SIG-M5 (cell line): ENCODE measurements at places on chromosomes 3 and 15.

DNA sequence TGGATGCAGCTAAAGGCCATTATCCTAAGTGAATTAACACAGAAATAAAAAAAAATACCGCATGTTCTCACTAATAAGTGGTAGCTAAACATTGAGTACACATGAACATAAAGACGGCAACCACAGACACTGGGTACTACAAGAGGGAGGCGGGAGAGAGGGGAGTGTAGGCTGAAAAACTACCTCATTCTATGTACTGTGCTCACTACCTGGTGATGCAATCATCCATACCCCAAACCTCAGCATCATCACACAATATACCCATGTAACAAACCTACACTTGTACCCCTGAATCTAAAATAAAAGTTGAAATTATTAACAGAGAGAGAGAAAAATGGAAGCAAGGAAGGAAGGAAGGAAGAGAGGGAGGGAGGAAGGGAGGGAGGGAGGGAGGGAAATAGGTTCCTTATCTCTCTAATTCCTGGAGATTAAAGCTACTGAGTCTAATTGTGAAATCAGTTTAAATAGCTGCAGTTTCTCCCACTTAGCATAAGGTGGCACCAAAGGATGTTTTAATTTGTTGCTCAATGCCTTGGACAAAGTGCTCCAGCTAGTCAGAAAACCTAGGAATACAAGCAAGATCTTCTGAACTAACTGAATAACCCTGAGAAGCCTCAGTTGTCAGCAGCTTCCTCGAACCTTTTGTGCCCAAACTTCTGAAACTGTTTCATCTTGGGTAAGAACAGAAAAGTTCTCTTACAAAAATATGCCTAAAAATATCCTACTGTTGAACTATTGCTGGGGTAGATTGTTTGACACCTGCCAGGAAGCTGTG, 79.4 kb upstream of the ATP11B start:
- DNase-seq = no peak

DNA sequence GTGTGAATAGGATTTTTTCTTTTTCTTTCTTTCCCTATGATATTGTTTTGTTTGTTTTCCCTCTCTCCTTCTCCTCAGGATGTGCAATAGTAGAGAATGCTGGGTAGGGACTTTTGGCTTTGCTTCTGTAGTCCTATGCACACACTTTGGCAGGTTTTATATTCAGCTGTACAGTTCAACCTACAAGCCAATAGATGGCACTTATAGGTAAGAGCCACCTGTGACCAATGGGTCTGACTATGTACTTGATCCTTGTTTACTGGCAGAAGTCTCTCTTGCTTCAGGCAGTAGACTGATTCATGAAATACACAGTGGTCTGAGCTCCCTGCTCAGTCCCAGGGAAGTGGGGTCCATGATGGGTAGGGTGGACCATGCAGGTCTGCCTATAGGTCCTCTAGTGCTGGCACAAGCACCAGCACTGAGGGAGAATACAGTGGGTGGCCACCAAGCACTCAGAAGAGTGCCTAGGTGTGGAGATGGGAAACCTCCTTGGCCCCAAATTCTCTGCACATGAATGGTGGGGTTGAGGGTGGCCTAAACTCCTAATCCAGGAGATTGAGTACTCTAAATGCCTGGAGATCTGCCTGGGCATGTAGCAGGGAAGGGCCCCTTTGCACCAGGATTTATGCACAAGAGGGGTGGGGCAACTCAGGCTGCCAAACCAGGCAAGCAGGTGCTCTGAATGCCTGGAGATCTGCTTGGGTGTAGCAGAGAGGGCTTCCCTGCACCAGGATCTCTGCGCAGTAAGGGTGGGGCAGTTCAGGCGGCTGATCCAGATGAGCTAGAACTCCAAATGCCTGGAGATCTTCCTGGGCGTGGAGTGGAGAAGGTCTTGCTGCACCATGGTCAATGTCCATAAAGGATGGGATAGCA, 176.1 kb downstream of the DOCK3 start:
- no peak for DNase-seq

DNA sequence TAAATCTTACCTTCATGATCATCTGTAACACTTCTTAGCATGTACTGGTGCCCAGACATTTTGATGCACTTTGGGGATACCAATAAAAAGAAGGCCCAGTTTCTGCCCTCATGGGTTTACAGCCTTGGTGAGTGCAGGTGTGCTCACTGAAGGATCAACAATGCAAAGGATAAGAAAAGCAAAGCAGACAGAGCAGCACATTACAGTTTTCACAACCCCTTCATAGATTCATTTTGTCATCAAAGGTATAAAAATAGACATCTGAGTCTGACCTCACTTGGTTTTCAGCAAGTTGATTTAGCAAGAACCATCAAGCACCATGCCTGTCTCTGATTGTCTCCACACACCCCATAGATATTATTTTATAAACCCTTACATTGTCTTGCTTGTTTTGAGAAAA, 77.6 kb downstream of the BFSP2 start:
- no peak for DNase-seq

DNA sequence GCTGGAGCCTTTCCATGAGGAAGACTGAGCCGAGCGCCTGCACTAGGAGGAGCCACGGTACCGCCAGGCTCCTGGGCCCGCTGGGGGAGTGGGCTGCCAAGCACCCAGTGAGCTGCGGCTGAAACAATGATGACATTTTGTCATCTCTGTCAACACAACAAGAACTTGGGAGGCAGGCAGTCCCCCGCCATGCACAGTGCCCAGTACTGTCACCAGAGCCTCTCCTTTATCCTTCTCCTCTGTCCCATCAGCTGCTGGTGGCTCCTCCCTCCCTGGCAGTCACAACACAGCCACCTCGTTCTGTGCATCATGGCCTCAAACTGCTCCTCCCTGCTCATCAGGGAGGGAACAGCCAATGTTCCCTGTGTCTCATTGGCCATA, 34.0 kb upstream of the PCSK6 start:
- no peak for DNase-seq

GRCh38 chr3:189369636-189370035, 197.9 kb downstream of the TPRG1 start:
- DNase-seq = peak; percentile 77

DNA sequence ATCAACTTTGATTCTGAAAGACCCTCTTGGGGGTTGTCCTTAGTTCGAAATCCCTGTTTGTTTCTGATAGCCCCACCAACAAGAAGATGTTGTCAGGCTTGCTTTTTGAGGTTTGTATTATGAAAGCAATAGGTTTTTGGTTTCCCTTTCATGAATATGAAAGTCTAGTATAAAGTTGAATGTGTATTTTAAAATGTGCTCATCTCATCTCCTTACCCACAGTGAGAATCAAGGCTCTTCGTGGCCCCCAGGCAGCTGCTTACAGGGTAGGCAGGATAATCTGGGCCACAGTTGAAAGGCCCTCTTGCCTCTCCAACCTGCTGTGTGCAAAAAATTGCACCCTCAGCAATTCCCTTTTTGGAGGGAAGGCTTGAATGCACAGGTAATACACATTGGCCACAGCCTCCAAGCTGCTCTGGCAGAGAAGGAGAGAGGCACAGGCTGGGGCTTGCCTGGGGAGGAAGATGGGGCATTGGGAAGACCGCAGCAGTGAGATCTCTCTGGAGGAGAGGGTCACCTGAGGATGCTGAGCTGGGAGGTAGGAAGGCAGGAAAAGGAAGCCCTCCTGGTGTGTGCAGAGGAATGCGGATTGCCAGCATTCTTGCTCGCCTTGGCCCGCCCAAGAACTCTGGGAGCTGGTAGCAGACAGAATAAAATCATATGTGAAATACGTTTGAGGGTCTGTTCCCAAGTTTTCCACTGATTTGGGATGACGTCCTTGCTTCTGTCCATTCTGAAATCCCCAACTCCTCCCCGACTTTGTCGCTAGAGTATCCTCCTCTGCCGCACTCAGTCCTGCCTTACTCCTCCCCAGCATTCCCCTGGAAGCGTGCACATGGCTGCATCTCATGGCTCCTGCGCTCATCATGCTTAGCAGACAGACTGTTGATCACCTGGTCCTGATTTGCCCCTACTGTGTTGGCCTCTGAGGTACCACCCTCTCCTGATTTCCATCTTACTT, 196.4 kb downstream of the RPLP1 start:
- no peak for DNase-seq

DNA sequence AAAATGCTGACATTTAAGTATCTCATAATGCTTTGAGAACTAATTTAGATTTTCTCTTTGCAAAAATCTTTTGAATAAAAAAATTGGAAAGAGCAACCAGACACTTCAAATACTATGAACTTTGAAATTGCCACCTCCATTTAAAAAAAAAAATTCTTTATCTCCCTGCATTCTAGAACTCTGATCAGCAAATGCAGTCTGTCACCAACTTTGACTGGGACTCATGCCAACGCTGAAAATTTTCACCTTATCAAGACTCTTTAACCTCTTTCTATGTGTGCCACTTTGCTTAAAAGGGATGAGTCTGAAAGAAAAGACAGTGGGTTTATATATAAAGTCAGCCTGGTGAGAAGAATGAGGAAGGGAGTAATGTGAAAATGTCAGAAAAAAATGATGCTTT, 191.2 kb upstream of the ARPP21 start:
- no peak for DNase-seq

DNA sequence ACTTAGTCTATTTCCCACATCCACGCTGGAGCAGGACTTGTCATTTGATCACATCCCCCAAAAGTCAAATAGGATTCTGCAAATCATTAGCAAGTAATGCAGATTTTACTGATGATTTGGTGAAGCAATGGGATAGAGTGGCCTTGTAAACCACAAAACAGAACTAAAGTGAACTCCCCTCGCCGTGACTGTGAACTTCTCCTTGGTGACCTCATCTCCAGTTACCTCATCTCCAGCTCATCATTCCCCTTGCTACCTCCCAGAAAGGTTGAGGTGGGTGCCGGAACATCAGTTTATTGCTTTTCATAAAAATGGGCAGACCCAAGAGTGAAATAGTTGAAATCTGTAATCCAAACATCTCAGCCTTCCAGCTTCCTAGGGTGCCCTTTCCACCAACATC, 36.7 kb upstream of the ADPGK start:
- no peak for DNase-seq

- no peak for DNase-seq
Observed at GRCh38 chr3:56921573-56922453, 120.1 kb upstream of the ARHGEF3 start.

GRCh38 chr15:49848282-49848724, 227.5 kb downstream of the DTWD1 start:
- DNase-seq = no peak

GRCh38 chr3:176939022-176939817, 258.1 kb downstream of the TBL1XR1 start:
- no peak for DNase-seq

DNA sequence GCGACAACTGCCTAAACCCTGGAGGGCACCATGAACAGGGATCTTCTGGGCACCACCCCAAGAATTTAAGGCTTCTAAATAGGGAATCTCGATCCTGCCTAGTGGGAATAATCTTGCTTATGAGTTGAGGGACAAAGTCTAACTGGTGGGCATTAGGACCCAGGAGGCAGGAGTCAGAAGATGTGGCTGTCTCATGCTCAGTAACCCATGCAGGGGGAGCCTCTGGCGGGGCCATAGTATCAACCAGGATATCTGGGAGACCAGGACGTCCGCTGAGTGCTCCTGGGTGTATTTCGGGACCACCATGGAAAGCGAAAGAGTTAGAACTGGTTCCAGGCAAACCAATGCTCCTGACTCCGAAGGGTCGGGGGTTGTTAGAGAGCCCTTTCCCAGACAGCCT, 356.1 kb downstream of the OTOL1 start:
- DNase-seq = no peak

GRCh38 chr3:40097131-40098117, 212.1 kb upstream of the EIF1B start:
- DNase-seq = no peak

- no peak for DNase-seq
Observed at GRCh38 chr3:108189440-108189839, 32.8 kb downstream of the IFT57 start.

GRCh38 chr3:192336286-192336685, 391.1 kb downstream of the FGF12 start:
- no peak for DNase-seq

DNA sequence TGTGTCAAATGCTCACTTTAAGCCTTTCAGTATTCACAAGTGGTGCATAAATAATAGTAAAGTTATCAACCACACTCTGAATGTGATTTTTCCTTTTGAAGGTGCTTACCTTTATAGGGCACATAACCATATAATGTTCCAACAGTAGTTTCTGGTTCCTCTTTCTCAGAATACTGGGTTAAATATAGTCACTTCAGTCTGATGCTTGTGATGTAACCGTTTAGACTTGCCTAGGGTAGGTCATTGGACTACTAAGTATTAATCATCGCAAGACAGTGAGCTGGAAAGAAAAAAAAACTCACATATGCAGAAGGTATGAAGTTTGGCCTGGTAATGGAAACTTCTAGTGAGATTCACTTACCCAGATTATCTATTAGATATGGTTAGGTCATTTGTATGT, 1.9 kb downstream of the KBTBD8 start:
- peak; percentile 93 for DNase-seq

- DNase-seq = no peak
Observed at GRCh38 chr15:35993196-35993595, 447.2 kb upstream of the DPH6 start.

GRCh38 chr3:40924559-40925141, 274.7 kb upstream of the CTNNB1 start:
- DNase-seq = no peak

- no peak for DNase-seq
Observed at GRCh38 chr15:60737217-60737616, 258.3 kb upstream of the ICE2 start.

GRCh38 chr15:62035256-62035924, 24.9 kb downstream of the VPS13C start:
- DNase-seq = no peak

DNA sequence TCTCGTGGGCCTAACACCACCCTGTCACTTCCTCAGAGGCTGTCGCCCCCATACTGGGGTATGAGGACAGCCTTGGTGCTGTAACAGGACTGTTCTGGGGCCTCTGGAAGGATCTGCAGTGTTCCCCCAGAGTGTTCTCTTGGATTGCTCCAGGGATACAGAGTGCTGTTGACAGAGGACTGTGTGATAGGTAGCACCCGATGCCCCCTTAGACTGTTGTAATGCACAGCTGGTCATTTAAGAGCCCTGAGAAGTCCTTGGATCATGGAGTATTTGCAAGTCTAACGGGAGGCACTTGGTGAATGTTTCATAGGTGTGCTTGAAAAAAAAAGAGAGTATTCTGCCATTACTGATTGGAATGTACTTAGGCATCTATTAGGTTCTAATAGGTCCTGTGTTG, 35.4 kb upstream of the UBE3A start:
- DNase-seq = no peak

GRCh38 chr15:31012455-31012854, 21.0 kb upstream of the MTMR10 start:
- no peak for DNase-seq

- no peak for DNase-seq
Observed at GRCh38 chr3:45020534-45020933, 5.6 kb upstream of the CLEC3B start.

DNA sequence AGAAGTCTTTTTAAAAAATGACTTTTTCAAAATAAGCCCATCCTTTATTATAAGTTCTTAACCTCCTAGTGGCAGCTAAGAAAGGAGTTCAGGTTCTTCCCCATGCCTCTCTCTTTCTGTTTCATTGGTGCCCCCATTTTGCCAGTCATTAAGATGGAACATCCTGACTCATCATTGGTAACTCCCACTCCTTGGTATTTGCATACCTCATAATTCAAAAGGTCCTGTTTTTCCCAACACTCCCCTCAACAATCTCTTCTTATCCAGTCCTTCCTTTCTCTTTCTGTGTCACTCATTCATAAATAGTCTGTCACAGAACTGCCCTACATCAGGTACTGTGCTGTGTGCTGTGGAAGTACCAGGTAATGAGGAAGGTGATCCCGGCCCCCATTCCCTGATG, 394.0 kb downstream of the FOXP1 start:
- no peak for DNase-seq
